ENCODE measurements at places on chromosomes 1 and 21.

- DNase-seq = no peak
Measured at GRCh38 chr1:22775478-22775877, 64.8 kb downstream of the EPHB2 start.

DNA sequence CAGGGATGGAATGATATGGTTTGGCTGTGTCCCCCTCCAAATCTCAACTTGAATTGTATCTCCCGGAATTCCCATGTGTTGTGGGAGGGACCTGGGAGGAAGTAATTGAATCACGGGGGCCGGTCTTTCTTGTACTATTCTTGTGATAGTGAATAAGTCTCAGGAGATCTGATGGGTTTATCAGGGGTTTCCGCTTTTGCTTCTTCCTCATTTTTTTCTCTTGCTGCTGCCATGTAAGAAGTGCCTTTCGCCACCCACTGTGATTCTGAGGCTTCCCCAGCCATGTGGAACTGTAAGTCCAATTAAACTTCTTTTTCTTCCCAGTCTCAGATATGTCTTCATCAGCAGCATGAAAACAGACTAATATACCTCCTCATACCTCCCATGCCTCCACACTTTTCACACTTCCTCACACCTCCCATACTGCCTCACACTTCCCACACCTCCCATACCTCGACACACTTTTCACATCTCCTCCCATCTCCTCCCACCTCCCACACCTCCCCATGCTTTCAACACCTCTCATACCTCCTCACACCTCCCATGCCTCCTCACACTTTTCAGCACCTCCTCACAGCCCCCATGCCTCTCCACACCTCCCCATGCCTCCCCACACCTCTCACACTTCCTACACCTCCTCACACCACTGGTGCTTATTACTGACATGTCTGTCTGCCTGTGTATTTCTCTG is 21.3 kb downstream of the GPR137B start:
- DNase-seq = no peak

- no peak for DNase-seq
Measured at GRCh38 chr1:172125250-172125649, 284.0 kb downstream of the DNM3 start.

GRCh38 chr1:41868241-41868998 is 50.3 kb downstream of the HIVEP3 start:
- DNase-seq = peak; percentile 31

DNA sequence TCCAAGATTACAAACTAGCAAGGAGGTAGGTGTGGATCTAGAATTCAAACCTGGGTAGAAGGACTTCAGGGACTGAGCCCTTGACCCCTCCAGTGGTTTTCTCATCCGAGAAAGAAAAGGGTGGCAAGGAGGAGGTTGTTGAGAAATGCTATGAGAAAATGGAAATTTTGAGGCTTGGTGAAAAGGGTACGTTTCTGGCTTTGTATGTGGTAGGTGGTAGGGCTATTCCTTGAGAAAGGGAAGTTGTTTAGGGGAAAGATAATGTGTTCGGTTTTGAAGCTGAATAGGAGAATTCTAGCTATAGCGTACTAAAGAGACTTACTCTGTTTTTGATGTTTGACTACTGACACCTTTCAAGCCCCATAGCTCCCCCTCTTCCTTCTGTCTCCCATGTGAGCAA is 133.8 kb downstream of the CNIH3 start:
- no peak for DNase-seq

DNA sequence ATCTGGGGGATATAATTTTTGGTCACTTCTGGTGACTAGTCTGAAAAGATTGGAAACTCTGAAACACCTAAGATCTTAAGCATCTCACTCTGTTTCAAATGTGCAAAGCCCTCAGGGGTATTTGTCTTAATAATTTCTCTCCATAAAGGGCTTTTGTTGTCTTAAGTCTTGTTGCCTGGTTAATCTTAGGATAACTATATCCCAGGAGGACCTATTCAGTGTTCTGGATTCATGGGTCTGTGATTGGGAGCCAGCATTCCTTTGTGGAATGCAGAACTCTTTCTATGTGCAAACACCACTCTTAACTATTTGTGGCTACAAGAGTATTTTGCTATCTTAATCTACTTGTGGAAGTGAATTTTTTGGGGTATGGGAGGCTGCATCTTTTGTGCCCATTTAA is 1573.0 kb upstream of the PRMT6 start:
- no peak for DNase-seq

DNA sequence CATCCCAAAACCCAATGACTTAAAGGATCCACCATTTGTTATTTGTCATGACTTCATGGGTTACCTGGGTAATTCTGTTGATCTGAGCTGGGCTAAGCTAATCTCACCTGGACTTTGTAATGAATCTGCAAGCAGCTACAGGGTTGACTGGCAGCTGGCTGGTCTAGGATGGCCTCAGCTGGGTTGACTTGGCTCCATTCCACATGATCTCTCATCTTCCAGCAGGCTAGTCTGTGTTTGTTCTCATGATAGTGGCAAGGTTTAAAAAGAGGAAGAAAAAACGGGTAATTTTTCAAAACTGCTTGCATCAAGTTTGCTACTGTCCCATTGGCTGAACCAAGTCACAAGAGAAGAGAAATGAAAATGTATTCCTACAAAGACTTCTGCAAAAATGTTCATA is 24.8 kb upstream of the ZMYM4 start:
- DNase-seq = no peak

DNA sequence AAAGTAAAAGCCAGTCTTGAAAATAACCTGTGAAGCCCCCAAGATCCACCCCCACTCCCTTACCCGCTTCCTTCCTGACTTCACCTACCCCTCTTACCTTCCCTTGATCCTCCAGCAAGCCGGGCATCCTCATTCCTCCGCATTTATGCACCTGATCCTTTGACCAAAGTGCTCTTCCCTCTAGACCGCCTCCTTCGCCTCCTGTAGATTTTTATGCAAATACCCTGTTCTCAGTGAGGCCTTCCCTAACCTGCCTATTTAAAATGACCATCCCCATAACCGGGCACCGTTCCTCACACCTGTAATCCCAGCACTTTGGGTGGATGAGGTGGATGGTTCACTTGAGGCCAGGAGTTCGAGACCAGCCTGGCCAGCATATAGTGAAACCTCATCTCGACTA is 1.1 kb upstream of the NENF start:
- no peak for DNase-seq

DNA sequence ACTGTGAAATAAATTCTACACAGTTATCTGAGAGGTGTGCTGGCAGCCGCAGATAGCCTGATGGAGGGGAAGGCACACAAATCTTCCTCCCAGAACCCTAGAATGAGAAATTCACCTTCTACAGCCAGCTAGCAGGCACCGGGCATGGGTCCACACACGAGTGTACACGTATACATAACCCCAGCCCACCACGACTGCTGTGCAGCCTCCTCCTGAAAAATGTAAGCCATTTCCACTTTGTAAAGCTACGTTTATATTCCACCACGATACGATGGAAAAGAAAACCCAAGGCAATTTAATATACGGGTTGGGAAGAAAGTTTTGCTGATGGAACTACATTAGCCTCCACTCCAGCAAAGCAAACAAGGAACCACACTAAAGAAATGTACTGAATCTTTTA is 1.8 kb downstream of the BTG3 start:
- DNase-seq = peak; percentile 38

DNA sequence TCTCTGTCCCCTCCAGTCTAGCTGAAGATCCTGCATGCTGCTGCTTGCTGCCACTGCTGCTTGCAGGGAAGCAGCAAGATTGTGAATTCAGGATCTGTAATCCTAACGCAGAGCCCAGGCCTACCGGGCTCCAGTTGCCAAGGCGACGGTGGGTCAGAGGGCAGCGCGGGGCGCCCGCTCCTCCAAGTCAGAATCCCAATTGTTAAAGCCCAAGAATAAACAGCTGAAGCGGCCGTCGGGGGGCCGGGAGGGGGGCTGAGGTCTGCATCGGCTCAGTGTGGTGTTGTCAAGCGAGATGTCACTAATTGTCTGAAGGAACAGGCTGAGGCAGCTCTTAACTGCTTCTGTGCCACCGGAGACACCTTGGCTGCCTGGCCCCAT is 36.8 kb downstream of the AHDC1 start:
- no peak for DNase-seq

- DNase-seq = peak; percentile 44
Measured at GRCh38 chr1:218620956-218621355, 275.8 kb downstream of the TGFB2 start.

DNA sequence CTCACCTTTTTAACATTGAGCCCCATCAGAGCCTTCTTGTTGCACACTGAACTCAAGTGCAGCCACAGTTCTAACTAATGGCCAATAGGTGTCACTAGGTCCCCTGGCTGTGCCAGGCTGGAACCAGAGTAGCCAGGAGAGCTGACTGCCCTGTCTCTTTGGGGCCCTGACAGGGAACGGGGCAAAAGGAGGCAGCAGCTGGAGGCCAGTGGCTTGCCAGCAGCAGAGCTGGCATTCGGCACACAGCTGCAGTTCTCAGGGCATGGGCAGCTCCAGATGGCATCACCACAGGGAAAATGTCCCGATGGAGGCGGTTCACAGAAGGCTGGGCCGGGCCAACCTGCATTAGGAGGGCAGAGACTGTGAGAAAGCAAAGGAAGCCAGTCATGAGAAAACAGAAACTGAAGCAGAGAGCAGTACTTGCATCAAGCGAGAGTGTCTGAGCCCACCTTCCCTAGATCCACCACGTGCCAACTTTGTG is 188.6 kb downstream of the FCRL5 start:
- DNase-seq = peak; percentile 59

DNA sequence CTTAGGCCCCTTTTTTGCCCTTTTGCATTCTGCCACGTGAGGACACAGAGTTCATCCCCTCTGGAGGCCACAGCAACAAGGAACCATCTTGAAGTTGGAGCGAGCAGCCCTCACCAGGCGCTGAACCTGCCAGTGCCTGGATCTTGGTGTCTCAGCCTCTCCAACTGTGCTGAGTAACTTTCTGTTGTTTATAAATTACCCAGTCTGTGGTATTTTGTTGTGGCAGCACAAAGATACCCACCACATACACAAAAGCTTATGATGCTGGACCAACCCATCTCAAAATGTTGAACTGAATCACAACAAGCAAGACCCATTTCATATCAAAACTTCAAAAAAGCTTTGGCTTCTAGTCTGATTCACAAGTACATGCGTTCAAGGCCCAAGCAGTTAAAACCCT is 649.9 kb downstream of the KIF26B start:
- no peak for DNase-seq

- no peak for DNase-seq
Measured at GRCh38 chr1:201164645-201165044, 10.4 kb upstream of the TMEM9 start.

GRCh38 chr1:208149776-208150514 is 94.2 kb downstream of the PLXNA2 start:
- peak; percentile 65 for DNase-seq

GRCh38 chr1:44016041-44016889 is 15.0 kb downstream of the SLC6A9 start:
- DNase-seq = no peak

DNA sequence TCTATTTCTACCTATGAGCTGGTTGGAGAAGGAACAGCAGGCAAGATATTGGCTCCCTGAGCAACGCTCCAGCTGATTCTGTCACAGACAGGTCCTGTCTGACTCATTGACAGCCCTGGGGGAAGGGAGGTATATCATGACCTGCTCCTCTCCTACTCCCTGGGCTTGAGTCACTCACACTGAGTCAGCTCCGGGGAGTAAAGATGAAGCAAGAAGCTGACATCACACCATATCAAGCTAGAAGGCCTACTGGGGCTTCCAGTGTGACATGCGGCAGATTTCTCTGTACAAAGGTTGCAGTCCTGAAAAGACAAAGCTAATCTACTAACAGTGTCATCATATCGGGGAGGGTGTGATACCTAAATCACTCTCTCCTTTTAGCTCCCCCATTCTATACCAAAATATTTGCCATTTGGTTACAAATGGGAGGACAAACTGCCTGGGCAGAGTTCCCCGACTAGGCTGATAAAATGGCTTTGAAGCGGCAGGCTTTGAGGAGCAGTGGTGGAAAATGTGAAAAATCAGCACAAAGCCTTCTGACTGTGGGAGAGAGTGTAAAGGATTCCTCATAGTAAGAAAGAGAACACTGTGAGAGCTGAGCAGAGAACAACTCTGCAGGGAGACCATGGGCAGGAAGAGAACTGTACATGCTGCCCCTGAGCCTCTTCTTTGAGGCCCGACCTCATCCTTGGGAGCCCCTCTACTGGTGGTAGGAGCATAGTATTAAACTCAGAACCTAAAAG is 15.5 kb downstream of the PI4KB start:
- DNase-seq = peak; percentile 100

- DNase-seq = peak; percentile 7
Measured at GRCh38 chr1:216765346-216766300, 42.4 kb upstream of the ESRRG start.

DNA sequence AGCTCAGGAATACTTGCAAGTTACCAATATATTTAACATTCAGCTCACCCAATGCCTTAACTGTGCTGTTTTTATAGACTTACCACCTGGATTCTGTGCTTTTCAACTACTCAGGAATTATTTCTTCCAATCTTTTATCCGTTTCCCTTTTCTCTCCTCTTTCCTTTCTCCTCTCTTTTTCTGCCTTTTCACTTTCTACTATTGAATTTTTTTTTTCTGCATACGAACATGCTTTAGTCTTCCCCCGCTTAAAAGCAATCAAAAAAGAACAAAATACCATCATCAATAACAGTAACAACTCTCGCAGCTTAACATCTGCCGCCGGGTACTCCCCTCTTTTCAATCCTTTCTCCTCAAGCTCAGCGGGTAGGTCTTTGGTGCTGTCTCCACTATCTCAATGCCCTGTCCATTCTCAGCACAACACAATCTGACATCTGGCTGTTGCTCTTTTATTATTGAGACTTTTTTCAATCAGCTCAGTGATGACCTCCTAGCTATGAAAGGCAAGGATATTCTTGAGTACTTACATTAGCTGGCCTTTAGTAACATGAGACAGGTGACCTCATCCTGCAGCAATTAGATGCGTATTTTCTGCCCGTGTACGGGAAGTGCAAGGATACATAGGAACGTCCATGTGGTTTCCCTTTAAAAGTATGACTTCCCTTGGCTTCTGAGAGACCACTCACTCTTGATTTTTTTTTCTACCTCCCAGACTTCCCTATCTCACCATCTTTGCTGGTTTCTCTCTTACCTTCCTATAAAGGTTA is 40.2 kb upstream of the SIPA1L2 start:
- DNase-seq = peak; percentile 87

DNA sequence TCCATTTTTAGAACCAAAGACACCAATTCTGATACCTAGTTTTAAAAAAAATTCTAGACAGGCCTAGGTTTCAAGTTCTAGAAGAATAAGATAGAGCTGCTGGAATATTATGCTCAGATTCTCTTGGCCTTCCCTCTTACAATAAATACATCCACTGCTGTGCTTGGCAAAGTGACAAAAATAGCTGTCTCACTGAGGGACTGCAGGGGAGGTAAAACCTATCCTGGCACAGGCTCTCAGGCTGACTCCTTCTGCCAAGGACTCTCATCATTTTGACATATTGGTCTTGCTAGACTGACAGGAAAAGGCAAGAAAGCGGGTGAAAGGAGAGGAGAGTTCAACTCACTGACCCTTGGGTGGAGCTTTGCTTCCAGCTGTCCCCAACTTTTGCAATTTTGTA is 197.0 kb upstream of the LHX8 start:
- no peak for DNase-seq

All from choroid plexus epithelial cell (primary cell).